Activated CD4-positive, alpha-beta T cell treated with anti-CD3 and anti-CD28 coated beads, Interleukin-2, amount 10 ng/mL, durations not matched to agents 7 days and 5 days (primary cell): ENCODE measurements at places on chromosomes 7 and 10. TPM values are rescaled to one million over a fixed set of nuclear protein-coding genes. Genes with fewer than 3 reads are reported as not detected.

STOX1 gene
- 1.1 TPM for total RNA-seq

STEAP1B gene
- 0.19 TPM for total RNA-seq

FBXL13 gene
- total RNA-seq, result 0.15 TPM

GSTO2 gene
- total RNA-seq, result 0.81 TPM

MBL2 gene
- not detected for total RNA-seq

MMD2 gene
- not detected for total RNA-seq

CALY gene
- total RNA-seq, result not detected

CALML5 gene
- not detected for total RNA-seq

EPHA1 gene
- 11.4 TPM for total RNA-seq

NRG3 gene
- not detected for total RNA-seq

EN2 gene
- not detected for total RNA-seq

HOXA3 gene
- total RNA-seq, result not detected

IQUB gene
- total RNA-seq, result not detected

AOC1 gene
- total RNA-seq, result not detected

DGKI gene
- 0.06 TPM for total RNA-seq

LIPF gene
- total RNA-seq, result not detected
